ENCODE measurements at places on chromosomes 7 and 10.

DNA sequence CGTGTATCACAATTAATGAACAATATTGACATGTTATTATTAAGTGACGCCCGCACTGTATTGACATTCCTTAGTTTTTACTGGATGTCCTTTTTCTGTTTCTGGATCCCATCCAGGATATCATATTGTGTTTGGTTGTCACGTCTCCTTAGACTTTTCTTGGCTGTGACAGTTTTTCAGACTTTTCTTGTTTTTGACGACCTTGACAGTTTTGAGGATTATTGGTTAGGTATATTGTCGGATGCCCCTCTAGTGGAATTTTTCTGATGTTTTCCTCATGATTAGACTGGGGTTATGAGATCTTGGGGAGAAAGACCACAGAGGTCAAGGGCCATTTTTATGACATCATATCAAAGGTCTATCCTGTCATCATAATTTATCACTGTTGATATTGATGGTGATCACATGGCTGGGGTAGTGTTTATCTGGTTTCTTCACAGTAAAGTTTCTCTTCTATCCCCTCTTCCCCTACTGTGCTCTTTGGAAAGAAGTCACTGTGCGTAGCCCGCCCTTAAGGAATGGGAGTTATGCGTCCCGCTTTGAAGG is 11.1 kb downstream of the TAF3 start:
- no peak for DNase-seq

DNA sequence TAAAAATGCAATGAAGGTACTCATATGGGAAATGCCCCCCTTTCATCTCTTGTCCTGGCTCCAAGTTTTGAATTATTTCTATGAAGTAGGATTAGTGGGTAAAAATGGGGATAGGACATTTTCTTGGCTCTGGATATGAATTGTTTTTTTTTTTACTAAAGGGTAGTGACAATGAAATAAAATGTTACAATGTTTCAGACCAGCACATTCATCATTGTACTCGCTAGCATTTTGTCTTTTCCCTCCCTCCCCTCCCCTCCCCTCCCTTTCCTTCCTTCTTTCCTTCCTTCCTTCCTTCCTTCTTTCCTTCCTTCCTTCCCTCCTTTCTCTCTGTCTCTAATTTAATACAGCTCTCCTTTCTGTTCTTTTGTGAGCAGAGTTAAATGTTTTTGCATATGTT is 64.4 kb downstream of the CDK1 start:
- no peak for DNase-seq

DNA sequence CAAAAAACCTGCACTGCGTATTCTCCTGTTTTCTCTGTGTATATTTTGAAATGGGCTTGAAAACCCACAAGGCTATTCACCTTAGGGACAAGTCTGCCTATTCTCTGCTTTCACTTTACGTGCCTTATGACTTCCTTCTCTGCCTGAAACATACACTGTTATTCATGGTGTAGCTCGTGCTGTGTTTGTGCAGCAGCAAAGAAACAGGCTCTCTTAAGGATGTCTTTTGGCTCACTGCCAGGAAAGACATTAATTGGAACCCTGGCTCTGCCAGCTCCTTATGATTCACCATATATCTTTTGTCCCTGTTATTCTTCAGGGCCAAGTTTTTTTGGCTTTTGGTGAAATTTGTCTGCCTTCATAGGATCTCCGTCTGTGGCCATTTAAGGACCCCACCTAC is 92.4 kb downstream of the TMEM106B start:
- no peak for DNase-seq

- DNase-seq: no peak
Observed at GRCh38 chr10:1009071-1009494, 16.6 kb downstream of the IDI2 start.

DNA sequence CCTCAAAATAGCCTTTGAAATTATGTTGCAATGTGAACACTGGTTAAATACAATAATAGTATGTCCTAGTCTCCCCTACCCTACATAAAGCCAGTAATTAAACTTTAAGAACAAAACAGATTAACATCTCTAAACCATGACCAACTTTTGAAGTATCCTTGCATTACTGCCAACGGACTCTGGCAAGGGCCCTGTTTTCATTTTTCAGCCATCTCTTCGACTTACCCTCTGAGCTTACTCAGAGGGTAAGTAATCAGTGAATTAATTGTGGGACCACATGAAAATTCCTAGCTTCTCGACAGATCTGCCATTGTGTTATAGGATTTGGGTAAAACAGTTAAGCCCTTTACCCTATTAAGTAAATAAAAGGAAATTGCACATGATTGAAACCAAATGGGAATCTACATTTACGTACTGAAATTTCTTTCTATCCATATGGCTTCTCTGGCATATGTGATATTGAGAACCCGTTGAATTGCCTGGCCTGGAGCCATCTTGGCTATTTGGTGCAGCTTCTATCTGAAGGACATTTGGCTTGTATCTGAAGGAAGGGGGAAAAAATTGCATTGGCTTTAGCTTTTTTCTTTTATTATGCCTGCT is 39.6 kb downstream of the DYNC1I1 start:
- peak; percentile 69 for DNase-seq

GRCh38 chr7:40299097-40299496 is 164.3 kb downstream of the SUGCT start:
- peak; percentile 51 for DNase-seq

- DNase-seq: no peak
Observed at GRCh38 chr7:123533929-123534382, 439 bp downstream of the IQUB start.

- DNase-seq: no peak
Observed at GRCh38 chr10:85570871-85571270, 795.7 kb downstream of the GRID1 start.
